HTR-8/SVneo (cell line): ENCODE measurements at places on chromosomes 5 and 9.

GRCh38 chr5:136063778-136064465 lies 35.1 kb downstream of the TGFBI start:
- DNase-seq: no peak

- no peak for DNase-seq
These were observed 628.8 kb upstream of the RGMB start for GRCh38 chr5:98144710-98145109.

DNA sequence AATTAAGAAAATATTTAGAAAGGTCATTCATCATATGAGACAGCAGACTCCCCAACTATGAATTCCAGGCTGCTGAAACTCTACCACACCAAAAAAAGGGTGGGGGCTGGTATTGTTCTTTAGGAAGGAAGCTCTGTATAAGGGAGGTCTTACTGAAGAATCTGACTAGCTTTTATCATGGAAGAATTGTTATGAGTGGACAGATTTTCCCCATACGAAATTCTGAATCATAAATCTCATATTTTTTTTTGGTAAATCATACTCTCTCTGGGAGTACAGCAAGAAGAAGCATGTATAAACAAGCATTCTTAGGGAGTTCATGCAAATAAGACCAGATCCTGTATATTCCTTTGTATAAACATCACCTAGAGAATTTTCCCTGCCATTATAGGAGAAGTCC lies 220.0 kb downstream of the SLC12A2 start:
- no peak for DNase-seq

DNA sequence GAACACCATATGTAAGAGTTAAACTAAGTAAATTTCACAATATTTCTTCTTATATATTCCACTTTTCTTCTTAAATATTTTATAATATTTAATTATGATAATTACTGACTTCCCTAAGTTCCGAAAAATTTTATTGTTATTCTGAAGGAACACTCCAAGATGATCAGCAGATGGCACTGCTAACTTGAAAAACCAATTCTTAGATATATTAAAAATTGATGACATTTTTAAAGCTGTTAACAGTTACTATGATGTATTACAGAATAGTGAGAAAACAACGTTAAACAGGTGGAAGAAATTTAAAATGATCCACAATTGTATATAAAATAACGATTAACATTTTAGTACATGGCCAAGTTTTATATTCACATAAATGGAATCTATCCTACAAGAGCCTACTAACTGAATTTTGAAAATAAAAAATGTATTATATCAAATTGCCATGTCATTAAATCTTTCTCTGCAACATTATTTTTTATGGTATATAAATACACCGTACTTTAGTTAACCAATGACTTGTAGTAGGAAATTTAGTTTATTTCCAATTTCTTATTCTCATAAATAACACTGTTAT lies 30.1 kb upstream of the MUSK start:
- DNase-seq: no peak

- DNase-seq: no peak
These were observed 12.8 kb upstream of the ZFP62 start for GRCh38 chr5:180873615-180874520.

GRCh38 chr9:131727795-131728545 lies 11.9 kb downstream of the RAPGEF1 start:
- DNase-seq: no peak

- DNase-seq: no peak
These were observed 18.7 kb downstream of the HK3 start for GRCh38 chr5:176880366-176881020.

GRCh38 chr5:40258222-40258621 lies 421.5 kb upstream of the PTGER4 start:
- no peak for DNase-seq

GRCh38 chr9:109381011-109381729 lies 60.3 kb upstream of the EPB41L4B start:
- peak; percentile 8 for DNase-seq

- DNase-seq: no peak
These were observed 41.1 kb upstream of the PLPP6 start for GRCh38 chr9:4620881-4621555.

- DNase-seq: peak; percentile 75
These were observed 2.9 kb upstream of the PTGER4 start for GRCh38 chr5:40676613-40677343.

DNA sequence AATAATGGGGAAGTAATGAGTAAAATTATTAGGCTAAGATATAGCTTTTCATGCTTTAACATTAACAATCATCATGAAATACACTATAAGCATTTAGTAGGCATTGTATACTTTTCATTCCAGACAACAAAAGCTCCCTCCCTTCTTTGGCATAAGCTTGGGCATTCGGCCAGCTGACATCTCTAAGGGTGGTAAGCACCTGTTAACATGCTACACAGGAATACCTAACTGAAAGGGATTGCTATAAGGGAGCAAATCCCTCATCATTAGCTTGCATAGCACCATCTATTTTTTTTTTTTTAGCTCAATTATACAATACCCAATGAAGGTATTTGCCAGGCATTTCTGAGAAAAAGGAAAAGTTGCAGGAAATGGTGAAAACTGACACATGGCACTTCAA lies 16.6 kb downstream of the STRBP start:
- no peak for DNase-seq

- no peak for DNase-seq
These were observed 524 bp downstream of the CCNB1 start for GRCh38 chr5:69167493-69167855.

DNA sequence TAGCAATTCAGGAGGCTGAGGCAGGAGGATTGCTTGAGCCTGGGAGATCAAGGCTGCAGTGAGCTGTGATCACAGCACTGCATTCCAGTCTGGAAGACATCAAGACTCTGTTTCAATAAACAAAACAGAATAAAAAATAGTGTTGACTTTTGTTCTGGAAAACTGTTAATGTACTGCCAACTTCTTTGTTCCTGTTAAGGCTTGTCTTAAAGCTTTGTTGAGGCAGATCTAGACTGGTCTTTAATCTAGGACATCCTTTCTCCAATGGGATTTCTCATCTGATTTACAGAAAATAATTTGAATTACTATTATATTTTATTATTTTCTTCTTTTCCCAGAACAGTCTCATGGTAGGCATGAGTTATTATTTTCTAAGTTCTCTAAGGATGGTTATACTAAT lies 26.0 kb downstream of the BDP1 start:
- no peak for DNase-seq

DNA sequence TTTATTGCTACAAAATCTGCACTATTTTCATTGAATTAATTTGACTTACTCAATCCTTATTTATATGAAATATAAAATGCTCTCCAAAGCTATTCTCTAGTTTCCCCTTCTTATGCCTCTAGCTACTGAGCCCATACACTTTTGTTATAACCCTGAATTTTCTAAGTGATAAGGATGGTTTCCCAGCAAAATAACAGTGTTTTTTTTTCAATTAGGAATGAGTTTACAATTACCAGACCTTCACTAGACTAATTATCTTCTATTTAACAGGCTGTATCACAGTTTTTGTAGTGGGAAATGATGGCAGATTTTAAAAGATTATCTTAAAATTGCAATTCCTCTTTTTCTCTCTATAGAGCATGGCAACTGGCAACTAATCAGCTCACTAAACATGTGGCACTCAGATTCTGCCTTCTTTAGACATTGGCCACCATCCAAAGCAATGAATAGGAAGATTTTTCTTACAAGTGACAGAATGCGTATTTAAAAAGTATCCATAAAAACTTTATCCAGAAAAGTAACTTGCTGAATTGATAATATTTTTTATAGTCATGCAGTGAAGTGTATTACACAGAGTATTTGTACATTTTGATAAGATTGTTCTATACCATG lies 585.7 kb upstream of the ZNF608 start:
- DNase-seq: no peak

GRCh38 chr5:53397141-53397757 lies 83.2 kb upstream of the FST start:
- DNase-seq: no peak

GRCh38 chr5:7015586-7016256 lies 302.5 kb downstream of the TENT4A start:
- no peak for DNase-seq

DNA sequence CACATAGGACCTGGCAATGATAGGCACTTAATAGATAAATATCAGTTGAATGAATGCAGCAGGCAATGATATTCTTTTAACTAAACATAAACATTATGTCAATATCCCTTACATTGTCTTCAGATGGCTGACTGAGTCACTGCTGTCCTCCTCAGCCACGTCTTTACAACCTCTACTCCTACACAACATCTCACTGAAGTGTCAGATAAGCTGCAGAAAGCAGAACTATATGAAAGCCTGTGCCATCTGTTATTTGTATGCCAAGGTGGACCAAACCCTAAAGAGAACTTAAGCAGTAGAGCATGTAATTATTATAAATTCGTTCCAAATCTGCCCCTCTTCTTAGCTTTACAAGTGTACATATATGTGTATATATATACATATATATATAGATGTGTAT lies 271.2 kb downstream of the RASEF start:
- DNase-seq: no peak

DNA sequence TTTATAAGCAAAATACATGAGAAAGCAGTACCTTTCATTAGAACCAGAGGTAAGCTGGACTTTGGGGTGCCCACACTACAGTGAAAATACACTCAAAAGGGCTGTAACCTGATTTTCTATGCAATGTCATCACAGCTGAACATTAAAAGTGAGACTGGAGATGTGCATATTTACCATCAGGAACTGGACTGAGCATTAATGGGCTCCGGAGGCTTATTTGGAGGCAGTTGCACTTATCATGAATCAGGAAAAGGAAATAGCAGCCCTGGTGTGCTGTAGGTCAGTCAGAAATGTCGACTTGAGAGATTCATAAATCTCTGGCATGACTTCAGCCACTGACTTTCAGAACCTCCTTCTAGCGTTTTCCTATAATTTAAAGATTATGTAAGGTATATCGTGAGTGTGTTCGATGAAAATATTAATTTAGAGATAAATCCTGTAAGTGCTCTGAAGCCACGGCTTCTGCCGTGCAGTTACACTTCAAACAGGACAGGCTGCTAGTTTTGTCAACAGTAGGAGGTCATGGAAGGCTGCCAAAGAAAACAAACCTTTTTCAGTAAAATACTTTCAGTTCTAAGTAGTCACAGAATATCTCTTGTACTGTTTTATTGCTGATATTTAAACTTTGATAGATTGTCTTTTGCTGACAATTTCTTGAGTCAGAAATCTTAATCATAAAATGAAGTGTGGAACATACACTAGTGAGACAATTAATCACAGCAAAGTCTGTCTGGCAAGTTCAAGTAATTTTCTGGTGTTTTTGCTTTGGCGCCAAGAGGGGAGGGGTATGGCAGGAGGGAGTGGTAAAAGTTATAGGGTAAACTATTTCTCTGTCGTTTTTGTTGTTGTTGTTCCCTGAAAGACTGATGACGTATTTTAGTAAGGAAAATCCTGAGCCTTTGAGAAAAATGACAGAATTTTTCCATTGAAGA lies 939.7 kb downstream of the NR2F1-AS1 start:
- DNase-seq: peak; percentile 29

DNA sequence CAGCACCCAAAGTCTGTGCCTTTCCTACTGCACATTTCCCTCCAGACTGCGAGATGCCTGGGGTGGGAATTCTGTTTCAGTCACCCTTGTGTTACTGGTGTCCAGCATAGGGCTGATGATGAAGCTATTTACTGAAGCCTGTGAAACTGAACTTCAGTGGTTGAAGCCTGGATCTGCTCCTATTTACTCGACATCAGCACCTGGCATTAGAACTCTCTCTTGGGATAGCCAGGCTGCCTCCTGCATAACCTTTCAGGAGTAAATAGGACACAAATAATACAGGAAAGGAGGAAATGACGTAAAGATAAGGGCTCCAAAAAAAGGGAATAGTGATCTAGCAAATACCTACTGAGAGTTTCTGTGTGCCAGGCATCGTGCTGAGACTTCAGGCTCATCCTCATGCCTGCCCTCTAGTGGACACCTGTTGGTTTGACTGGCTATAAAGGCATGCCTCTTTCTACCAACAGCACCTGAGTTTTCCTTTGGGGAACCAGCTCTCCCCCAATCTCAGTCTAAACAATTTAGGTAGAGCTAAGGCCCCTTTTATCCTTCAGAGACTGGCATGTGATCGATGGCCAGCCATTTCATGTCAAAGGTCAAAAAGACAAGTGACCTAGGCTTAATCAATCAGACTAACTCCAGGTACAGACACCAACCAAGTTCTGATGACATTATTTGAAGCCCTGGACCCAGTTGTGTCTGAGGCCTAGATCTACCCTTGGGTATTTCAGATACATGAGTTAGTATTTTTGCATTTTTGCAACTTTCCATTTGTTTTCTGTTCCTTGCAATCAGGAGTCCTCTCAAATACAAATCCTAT lies 192.1 kb upstream of the TRIM32 start:
- no peak for DNase-seq

DNA sequence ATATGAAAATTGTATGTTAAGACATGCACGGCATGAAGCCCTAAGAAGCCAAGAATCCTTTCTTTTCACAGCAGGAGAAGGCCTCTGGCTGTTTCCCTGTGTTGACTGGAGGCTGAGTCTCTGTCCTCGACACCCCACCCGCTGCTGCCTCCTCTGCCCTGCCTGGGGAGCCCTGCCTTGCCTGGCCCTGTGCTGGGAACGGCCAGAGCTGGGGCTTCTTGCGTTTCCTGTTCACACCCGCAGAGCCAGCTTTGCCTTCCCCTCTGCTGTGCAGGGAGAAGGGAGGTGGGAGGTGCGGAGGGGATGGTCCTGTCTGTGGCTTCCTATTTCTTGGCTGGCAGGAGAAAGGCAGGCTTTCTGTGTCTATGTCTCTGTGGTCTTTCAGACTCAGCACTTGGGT lies 6.9 kb upstream of the GMCL2 start:
- no peak for DNase-seq

DNA sequence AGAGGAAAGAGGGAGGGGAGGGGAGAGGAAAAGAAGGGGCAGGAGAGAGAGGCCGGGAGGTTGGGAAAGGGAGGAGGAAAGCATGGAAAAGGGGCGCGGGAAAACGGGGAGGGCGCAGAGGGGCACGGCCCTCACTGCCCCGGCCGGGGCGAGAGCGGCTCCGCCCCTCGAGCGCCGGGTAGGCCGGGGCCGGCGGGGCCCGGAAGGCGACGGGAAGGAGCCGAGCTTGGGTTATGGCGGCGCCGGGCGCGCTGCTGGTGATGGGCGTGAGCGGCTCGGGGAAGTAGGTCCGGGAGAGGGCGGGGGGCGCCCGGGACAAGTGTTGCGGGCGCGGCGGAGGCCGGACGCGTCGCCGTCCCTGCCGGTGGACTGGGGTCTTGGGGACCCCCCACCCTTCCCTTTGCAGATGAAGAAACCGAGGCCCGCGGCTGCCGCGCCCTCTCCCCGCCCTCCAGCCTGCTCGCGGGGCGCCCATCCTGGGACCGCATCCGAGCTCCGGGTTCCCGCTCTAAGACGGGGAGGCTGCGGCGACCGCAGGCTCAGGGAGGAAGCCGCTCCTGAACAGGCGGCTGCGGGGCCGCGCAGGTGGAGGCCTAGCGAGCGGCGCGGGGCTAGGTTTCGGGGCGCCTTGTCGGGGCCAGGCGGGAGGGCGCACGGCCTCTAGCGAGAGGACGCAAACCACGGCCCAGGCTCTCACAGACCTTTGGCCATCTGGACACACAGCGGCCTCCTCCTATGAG lies at the start of gene IDNK:
Gene IDNK (plus strand): TSS at position 205 of the 740 bp plus-strand sequence. CDS start 29 bp downstream, at position 234.
- DNase-seq: peak; percentile 38

GRCh38 chr5:88509403-88509802 lies 240.8 kb upstream of the TMEM161B start:
- no peak for DNase-seq

GRCh38 chr9:128548876-128549275 lies 3.5 kb upstream of the SPTAN1 start:
- DNase-seq: no peak
